ENCODE measurements at places on chromosomes 5 and 9. TPM values are rescaled to one million over a fixed set of nuclear protein-coding genes. Genes with fewer than 3 reads are reported as not detected.

Gene RFESD
- 0.97 TPM for total RNA-seq

Gene RASGRF2
- 39.3 TPM for total RNA-seq

Gene SEPTIN8
- total RNA-seq = 70.4 TPM

Gene TRIM14
- 2.8 TPM for total RNA-seq

Gene CTXN3
- not detected for total RNA-seq

Gene FOXD4L5
- under 0.01 TPM for total RNA-seq

Gene PTGDS
- total RNA-seq = 0.38 TPM

Gene SNAPC4
- total RNA-seq = 4.5 TPM

Gene SHOC1
- not detected for total RNA-seq

Gene QRFP
- not detected for total RNA-seq

Data from bladder microvascular endothelial cell (primary cell).